ENCODE measurements at places on chromosomes 16 and 17.
A peak's percentile ranks its signal among the peaks of the same experiment; 100 is the strongest.

GRCh38 chr17:17347234-17347955 lies 44.2 kb downstream of the NT5M start:
- no peak for DNase-seq

DNA sequence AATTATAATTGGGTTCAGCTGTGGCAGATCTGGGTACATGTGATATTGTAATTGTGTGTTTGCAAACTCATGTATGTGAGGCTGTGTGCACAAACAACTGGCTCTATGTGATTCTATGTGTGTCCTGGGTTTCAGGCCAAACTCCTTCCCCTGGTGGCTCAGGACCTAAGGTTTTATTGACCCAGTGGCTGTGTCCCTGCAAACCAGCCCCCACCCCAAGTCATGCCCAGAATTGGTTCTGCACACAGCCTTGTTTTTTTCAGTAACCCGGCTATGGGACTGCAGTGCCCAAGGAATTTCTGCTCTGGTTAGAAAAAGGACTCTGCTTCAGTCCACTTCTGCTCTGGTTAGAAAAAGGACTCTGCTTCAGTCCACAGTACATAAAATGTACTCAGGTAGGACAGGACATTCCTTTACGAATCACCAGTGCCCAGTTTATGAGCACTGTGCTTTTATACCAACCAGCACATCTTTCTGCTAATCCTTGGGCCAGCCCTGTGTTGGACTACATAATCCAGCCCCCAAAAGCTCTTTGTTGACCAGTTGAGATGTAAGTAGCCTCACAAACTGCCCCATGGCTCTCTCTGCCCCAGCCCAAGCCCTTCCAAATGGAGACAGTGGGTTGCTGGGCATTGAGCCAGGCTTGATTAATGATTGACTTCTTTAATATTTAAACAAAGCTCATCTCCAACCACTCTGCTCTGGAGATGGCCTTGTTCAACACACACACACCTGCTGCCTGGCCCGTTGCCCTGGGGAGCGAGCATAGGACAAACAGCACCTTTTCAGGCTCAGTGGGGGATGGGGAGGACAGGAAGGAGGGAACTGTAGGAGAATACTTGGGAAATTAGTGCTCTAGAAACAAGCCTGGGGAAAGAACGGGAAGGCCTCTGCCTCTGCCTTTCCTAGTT lies 2.9 kb upstream of the KCNH6 start:
- DNase-seq, result peak; percentile 70

GRCh38 chr17:8470447-8471047 lies 34.9 kb downstream of the NDEL1 start:
- DNase-seq, result peak; percentile 65

DNA sequence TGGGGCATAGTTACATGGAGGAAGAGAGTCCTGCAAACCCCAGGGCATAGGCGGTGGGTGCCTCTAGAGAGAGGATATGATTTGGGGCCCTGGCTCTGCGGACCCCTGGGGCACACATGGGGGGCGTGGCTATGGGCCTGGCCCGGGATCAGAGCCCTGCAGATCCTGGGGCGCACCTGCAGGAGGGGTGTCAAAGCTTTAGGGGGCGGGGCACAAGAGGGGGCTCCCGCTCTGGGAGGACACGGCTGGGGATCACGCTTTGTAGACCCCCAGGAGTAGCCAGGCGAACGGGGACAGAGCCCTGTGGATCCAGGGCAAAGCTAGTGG lies 497 bp downstream of the BCL7C start:
- no peak for DNase-seq

DNA sequence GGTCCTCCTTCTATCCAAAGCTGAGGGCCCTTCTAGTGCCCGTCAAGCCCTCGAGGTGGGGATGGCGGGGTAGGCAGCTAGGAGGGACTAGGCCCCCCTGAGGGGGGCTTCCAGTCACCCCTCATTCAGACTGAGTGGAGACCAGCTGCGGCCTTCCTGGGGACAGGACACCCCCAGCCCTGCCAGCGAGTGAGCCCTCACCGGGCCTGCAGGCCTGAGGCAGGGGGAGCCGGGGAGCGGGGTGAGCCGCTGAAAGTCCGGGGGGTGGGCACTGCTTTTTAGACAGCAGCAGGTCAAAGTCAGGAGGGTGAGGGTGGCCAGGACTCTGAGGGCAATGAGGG lies 8.7 kb upstream of the KREMEN2 start:
- no peak for DNase-seq

DNA sequence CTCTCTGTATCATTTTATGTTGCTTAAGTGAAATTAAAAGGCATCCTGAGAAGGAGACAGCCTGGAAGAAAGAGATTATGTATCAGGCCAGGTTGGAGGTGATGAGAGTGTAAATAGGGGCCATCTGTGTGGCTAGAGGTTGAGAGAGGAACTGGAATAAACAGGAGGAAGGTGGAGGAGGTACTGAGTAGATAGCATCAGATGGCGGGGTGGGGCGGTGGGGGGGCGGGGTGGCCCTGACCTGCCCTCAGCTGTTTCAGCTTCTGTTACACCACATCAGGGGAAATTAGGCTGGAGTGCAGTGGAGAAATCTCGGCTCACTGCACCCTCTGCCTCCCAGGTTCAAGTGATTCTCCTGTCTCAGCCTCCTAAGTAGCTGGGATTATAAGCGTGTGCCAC lies 6.9 kb upstream of the KCNG4 start:
- DNase-seq, result peak; percentile 86

- DNase-seq, result no peak
Measured at GRCh38 chr17:82396601-82397435, 21.3 kb upstream of the HEXD start.

DNA sequence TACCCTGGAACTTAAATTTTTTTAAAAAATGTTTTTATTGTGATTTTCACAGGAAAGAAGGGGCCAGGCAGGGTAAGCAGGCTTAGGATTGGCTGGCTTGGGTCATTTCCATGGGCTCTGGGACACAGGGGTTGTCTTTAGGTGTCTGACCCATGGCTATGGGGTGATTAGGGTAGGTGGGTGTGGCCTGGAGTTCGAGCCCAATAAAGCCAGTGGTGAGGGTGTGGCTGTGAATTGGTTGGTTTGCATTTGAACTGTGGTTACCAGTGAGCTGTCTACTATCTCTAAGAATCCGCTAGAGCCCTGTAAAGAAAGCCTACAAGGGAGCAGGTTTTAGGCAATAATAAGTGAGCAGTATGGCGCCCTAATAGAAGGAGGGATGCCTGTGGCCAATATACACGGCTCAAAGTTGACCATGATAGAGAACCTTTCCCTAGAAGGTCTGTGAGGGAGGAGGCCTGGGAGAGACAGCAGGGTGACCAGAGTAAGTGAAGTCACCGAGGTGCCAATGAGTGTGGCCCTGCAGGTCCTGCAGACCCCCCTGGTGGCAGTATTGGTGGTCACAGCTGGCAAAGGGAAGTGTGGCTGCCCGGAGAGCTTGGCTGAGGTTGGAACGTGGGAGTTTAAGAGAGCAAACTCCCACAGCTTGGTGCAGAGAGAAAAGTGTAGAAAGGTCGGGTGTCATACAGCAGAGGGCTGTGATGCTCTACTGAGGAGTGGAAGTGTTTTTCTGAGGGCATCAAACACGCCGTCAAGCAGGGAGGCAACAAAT lies 454.0 kb downstream of the WWOX start:
- DNase-seq, result no peak

- peak; percentile 64 for DNase-seq
Measured at GRCh38 chr17:34382621-34383124, 19.6 kb upstream of the CCL1 start.
